Spinal cord (tissue), 10 donors: ENCODE measurements at places on chromosomes 1 and 21. TPM values are rescaled to one million over a fixed set of nuclear protein-coding genes. Genes with fewer than 3 reads are reported as not detected.

Gene DAB1
- total RNA-seq: 8.3 TPM

Gene ADGRL4
- total RNA-seq: 11.8 TPM

- DNase-seq: no peak
These were observed 1.7 kb downstream of the S100B start for GRCh38 chr21:46603228-46603627.

- DNase-seq: no peak
These were observed 1.9 kb downstream of the LHX4 start for GRCh38 chr1:180231936-180232335.

DNA sequence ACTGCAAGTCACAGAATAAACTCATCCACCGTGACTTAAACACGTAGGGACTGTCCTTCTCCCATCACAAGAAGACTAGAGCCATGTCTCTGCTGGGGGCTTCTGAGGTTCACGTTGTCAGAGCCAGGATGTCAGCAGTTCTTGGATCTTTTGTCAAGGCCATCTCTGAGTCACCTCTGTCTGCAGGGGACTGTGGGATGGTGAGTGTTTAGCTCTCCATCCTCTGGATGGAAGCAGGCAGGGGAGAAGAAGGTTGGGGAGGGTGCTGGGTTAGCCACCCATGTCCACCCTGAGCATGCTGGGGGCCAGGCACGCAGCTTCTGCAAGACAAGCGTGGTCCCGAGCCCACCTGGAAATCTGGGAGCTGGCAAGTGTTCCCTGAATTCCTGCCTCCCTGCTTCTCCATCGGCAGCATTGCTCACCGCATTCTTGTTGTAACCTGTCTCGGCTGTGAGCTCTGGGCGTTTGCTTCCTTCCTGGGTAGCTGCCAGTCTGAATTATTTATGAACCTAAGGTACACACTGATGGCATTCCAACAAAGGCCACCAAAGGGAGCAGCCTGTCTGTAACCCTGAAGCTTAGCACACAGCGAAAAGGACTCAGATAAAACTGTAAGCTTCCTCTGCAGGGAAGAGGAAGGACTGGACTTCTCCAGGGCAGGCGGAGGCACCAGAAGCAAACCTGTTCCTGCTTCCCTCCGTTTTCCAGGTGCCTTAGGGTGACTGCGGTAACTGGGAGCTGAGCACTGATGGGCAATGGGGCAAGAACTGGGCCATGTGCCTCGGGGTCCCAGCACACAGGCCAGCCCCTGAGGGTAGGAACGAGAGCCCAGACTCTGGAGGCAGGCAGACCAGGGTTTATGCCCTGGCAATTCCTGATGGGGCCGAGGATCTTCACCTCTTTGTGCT is 88.6 kb downstream of the RIPK4 start:
- DNase-seq: no peak
